ENCODE measurements at places on chromosomes 16 and 17.

- DNase-seq: no peak
Measured at GRCh38 chr16:84513123-84513522, 8.7 kb upstream of the MEAK7 start.

DNA sequence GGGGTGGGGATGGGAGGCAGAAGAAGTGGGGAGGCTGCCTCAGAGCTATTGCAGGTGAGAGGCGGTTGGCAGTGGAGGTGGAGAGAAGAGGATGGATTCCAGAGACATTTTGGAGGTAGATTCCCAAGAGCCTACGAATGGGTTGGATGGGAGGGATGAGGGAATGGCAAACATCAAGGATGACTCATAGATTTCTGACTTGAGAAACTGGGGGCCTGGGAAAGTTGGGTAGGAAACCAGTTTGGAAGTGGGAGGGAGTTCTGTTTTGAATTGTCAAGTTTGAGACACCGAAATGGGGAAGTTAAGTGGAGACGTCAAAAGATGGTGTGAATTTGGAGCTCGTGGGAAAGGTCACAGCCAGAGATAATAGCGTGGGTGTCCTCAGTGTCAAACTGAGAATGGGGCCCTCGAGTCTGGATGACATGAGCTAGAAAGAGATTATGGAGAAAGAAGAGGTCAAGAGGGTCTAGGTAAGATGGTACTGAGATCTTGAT lies 6.2 kb upstream of the CYLD start:
- DNase-seq: no peak

GRCh38 chr17:40349895-40350688 lies 14.4 kb downstream of the GJD3 start:
- DNase-seq: no peak

GRCh38 chr17:1366234-1366633 lies 33.8 kb downstream of the YWHAE start:
- no peak for DNase-seq

DNA sequence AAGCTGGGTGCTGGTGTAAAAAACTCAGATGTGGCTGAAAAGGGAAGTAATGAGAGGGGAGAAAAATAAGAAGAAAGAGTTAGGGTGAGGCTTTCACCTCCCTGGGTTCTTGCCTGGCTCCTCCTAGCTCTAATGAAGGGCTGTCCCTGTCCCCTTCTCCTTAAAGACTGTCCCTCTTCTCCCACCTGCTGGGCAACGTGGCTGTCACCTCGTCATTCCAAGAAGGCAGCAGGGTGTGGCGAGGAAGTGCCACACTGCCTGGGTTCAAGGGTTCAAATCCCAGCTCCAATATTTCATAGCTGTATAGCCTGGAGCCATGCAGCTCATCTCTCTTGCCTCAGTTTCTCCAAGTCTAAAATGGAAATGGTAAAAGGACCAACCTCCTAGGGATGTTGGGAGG lies 122.5 kb upstream of the CACNG5 start:
- DNase-seq: no peak

Measured in activated CD4-positive, alpha-beta T cell treated with anti-CD3 and anti-CD28 coated beads for 24 hours (primary cell).